Osteoblast (primary cell): ENCODE measurements at places on chromosomes 12 and 14. TPM values are rescaled to one million over a fixed set of nuclear protein-coding genes. Genes with fewer than 3 reads are reported as not detected.

CLSTN3 gene
- total RNA-seq, result 6.2 and 7.6 TPM in 2 replicates

PPM1H gene
- 13.0 and 13.4 TPM in 2 replicates for total RNA-seq

ZCCHC8 gene
- 18.9 and 22.8 TPM in 2 replicates for total RNA-seq

DPF3 gene
- 0.59 and 1.8 TPM in 2 replicates for total RNA-seq

BMP4 gene
- total RNA-seq, result 6.8 and 7.6 TPM in 2 replicates

RNU4-1 gene
- under 0.01 TPM in 2 replicates for total RNA-seq

PDE3A gene
- total RNA-seq, result 8.0 and 14.8 TPM in 2 replicates

SYNE3 gene
- total RNA-seq, result 23.9 and 26.8 TPM in 2 replicates

TFCP2 gene
- 7.6 and 8.3 TPM in 2 replicates for total RNA-seq
